ENCODE measurements at places on chromosomes 5 and 9. TPM values are rescaled to one million over a fixed set of nuclear protein-coding genes. Genes with fewer than 3 reads are reported as not detected.

Gene ORM1
- 1.8 TPM for total RNA-seq

Gene FOXD4L5
- total RNA-seq = 0.20 TPM

Gene SLC25A48
- 1.7 TPM for total RNA-seq

GRCh38 chr5:143986516-143987212 lies 174.7 kb downstream of the HMHB1 start:
- H3K27me3 ChIP-seq = no peaks in the 10 kb centered on the region
- DNase-seq = no peak
- no peak overlapping the region for H3K4me3 ChIP-seq

GRCh38 chr9:134787601-134788531 lies 92.7 kb upstream of the FCN2 start:
- no peak overlapping the region for H3K27ac ChIP-seq
- peaks cover 23% of the 10 kb centered on the region for H3K27me3 ChIP-seq
- H3K4me1 ChIP-seq = no peaks in the 10 kb centered on the region
- no peak overlapping the region for H3K4me3 ChIP-seq

DNA sequence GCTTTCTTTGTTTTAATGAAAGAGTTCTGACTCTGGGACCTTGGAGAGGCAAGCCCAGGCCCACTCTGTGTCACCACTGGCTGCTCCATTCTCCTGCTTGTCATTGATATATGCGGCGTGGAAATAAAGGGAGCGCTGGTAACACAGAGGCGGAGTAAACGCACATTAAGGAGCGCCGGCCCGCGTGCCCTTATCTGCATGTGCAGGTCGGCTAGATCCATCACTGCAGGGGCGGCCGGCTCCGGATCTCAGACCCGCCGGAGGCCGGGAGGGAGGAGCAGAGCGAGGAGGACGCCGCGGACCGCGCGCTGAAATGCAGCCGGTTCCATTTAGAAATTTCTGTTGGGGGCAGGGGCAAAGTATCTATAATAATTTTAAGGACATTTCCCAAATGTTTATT lies 70.8 kb downstream of the MRPL36 start:
- peaks cover 25% of the 10 kb centered on the region for H3K27me3 ChIP-seq
- no peaks in the 10 kb centered on the region for H3K36me3 ChIP-seq
- H3K27ac ChIP-seq = no peak overlapping the region
